ENCODE measurements at places on chromosomes 2 and 18.

- no peak for DNase-seq
These were observed 248.6 kb upstream of the SALL3 start for GRCh38 chr18:78731016-78731397.

- DNase-seq, result no peak
These were observed 51.8 kb downstream of the SERTAD2 start for GRCh38 chr2:64601785-64602391.

- DNase-seq, result no peak
These were observed 183.8 kb downstream of the DYM start for GRCh38 chr18:49276680-49277079.

DNA sequence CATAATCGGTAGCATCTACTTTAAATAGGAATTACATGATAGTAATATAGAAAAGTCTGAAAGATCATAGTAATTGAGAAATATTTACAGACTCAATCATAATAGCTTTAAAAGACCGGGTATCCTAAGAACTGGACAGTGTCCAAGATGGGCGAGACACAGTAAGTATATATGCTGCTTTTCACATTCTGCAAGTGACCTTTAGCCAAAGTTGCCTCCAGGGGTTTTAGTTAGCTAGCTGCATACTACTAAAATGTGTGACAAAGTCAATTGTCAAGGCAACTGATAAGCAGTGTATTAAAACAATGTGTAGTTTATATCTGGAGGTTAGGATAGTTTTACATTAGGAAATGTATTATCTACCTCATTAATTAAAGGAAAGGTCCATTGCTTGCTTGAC lies 24.6 kb downstream of the CD302 start:
- no peak for DNase-seq

DNA sequence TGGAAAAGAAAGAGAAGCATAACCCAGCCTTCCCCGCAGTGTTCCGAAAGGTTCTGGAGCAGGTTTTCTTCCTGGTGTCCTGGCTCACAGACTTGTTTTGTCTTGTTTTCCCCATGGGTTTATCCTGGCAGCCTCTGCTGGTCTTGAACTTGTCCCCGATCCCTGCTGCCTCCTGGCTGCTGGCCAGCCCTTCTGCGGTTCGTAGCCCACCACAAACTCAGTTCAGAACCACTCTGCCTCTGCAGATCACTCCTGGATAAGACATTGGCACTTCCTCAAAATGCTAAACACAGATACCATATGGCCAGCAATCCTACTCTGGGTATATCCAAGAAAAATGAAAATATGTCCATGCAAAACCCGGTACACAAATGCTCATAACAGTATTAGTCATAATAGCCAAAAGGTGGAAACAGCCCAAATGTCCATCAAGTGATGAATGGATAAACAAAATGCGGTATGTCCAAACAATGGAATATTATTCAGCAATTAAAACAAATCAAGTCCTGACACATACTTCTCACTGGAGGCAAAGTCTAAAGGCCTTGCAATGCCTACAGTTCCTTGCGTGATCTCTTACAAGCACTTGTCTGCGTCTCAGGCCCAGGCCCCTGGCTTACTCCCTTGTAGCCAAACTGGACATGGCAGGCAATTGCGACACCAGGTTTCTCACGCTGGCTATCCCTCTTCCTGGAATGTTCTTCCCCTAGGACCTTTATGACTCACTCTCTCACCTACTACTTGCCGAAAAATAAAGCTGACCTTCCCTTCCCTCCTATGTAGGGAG lies 28.0 kb upstream of the ARHGEF4 start:
- DNase-seq, result no peak

DNA sequence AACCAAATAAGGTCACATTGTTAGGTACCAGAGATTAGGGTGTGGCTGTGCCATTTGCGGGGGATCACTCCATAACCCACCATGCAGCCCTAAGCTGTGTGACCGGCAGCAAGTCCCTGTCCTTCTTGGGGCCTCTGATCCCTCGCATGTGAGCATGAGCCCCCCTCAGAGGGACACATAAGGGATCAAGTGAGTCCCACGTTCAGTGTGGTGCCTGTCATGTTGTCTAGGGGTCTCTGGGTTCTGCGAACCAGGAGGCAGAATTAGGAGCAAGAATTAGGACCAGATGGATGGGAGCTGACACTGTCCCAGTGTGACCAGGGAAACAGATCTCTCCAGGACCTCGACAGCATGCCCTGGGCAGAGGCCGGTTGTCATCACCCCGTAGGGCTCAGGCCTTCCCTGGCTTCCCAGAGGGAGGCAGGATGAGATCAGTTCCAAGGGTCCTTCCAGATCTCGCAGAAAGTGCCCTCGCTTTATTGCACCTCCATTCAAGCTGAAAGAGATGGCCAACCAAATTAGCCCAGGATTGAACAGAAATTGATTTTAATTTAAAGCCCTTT lies 113.2 kb upstream of the OTOS start:
- no peak for DNase-seq

GRCh38 chr2:23595601-23596251 lies 210.7 kb downstream of the KLHL29 start:
- peak; percentile 83 for DNase-seq

GRCh38 chr2:35067420-35067819 lies 1288.2 kb upstream of the CRIM1 start:
- no peak for DNase-seq

- peak; percentile 59 for DNase-seq
These were observed 75.0 kb downstream of the SOCS6 start for GRCh38 chr18:70363861-70364260.

- DNase-seq, result peak; percentile 81
These were observed 392.4 kb downstream of the ALK start for GRCh38 chr2:29528891-29529520.

GRCh38 chr2:238786379-238786778 lies 61.5 kb upstream of the TWIST2 start:
- peak; percentile 47 for DNase-seq

DNA sequence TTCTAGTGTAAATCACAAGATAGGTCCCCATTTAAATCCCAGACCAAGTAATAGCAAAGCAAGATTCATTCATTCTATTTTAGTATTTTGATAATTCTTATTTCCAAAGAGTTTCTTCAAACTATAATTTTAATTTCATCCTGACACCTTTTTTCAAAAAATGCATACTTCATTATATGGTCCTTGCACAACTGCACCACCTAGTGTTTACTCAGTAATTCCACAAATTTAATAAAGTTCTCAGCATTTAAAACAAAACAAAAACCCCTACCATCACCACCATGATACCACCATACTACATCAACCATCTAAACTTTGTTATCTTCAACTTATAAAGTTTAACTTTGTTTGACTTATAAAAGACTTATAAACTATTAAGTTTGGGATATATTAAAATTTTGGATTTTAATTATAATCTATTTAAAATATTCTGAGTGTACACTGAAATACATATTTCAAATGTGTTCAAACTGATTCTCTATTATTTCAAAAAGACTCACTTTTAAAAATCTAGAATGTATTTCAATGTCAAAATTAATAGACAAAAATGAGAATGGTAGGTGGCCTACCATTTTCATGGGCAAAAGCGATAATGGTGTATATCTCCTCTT lies 44.2 kb downstream of the WDPCP start:
- peak; percentile 14 for DNase-seq

DNA sequence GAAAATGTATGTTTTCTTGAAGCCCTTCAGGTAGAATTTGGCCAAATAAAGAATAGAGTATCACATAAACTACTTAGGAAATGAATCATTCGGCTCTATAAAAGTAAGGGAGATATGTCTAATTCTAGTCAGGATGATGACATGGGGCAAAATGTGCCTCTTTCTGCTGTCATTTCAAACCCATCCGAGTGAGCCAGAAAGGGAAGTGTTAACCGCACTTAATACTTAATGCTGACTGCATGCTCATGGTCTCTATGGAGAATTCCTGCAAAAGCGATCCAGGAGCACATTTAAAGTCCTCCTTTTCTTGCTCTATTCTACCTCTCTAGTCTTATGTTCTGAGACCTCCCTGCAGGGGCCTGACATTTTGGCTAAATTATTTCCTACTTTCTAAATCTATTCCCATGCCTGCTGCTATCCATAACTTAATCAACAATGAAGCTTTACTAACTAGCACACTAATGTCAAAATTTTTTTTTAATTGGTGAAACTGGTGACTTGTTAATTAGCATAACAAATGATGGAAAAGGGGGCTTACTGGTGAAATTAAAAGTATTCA lies 127.4 kb downstream of the CDC42EP3 start:
- DNase-seq, result no peak

GRCh38 chr2:10591207-10591606 lies 98.6 kb downstream of the NOL10 start:
- peak; percentile 44 for DNase-seq

DNA sequence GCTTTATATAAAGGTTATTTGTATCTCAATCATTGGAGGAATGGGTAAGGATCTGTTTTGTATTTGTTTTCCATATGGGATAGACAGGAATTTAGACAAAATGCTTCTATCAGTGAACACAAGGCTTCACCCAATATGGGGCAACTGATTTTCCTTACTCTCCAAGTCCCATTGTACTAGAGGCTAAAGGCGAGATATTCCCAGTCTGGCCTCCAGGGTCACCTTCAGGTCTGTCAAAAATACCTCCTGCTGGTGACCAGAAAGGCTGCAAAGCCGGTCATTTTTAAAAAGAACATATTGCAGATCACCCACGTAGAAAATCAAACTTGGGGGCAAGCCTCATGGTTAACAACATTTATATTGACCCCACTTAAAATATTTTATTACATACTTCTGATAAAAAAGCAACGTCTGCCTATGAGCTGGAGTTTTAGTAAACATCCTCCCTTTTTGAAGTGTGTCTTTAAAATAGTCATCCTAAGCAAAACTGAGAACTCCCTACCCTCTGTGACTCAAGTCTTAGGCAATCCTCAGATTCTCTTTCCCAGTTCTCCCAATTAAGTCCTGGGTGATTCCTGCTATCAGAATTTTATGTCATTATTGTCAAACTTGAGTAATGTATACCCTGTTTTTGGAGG lies 276.6 kb downstream of the MREG start:
- DNase-seq, result peak; percentile 78

GRCh38 chr2:225510796-225511195 lies 111.3 kb downstream of the NYAP2 start:
- no peak for DNase-seq

GRCh38 chr2:50820176-50820575 lies 211.8 kb downstream of the NRXN1 start:
- no peak for DNase-seq

Data from fibroblast of skin of right biceps (primary cell).